ENCODE measurements at places on chromosomes 2 and 18.
A peak's percentile ranks its signal among the peaks of the same experiment; 100 is the strongest.

DNA sequence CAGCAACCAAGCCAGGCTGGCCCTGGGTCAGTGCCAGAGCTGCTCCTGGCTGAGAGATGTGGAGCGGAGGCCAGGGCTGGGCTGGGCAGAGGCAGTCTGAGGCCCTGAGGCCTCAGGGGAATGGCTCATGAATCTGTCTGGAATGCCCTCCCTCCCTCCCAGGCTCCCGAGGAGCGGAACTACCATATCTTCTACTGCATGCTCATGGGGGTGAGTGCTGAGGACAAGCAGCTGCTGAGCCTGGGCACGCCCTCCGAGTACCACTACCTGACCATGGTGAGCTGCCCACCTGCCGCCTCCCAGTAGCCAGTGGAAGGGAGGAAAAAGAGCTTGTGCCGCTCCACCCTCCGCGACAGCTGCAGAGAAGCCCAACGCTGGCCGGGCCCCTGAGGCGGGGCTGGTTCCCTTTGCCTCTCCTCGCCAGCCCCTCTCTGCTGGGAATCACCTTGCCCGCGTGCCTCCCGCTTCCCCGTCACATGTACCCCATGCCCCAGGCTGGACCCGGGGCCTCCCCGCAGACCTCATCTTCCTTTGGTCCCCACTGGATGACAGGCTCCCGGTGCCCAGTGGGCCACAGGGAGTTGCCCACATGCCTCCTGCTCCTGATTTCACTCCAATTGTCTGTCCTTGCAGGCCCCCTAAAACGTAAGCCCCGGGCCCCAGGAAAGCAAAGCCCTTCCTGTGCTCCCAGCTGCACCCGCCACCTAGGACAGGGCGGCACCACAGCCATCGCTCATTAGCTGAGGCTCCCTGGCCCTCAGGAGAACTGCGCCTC lies 41.1 kb downstream of the MYO7B start:
- H3K4me1 ChIP-seq: peaks cover 18% of the 10 kb centered on the region
- no peaks in the 10 kb centered on the region for H3K36me3 ChIP-seq
- peak overlapping the region; percentile 25 for H3K4me3 ChIP-seq
- H3K27me3 ChIP-seq: no peaks in the 10 kb centered on the region

DNA sequence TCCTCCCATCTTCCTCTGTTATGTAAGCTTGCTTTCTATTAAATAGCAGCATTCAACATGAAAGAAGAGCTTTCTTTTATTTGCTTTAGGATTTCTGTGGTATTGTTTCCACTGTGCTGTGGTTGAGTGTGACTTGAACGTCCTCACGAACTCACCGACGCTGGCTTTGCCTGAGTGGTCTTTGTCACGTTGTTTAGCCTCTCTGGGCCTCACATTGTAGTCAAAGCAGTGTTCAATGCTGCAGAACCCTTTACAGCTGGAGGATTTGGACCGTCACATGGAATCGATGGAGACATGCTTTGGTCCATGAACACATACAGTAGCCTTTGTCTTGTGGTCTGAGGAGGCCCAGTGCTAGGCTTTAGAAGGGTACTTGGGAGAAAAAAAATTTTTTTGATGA lies 66.3 kb downstream of the TANC1 start:
- no peak overlapping the region for H3K4me3 ChIP-seq
- H3K27ac ChIP-seq: no peak overlapping the region
- no peaks in the 10 kb centered on the region for H3K36me3 ChIP-seq
- no peak for DNase-seq

- no peak overlapping the region for H3K4me3 ChIP-seq
- peak overlapping the region; percentile 89 for H3K27ac ChIP-seq
- H3K27me3 ChIP-seq: no peaks in the 10 kb centered on the region
- H3K4me1 ChIP-seq: peaks cover 3% of the 10 kb centered on the region
- no peak for DNase-seq
- peaks cover 38% of the 10 kb centered on the region for H3K36me3 ChIP-seq
Observed at GRCh38 chr2:33298233-33298632, 178.2 kb upstream of the RASGRP3 start.

GRCh38 chr2:144580521-144581161 lies 60.7 kb upstream of the ZEB2 start:
- no peak overlapping the region for H3K4me3 ChIP-seq
- no peak for DNase-seq
- H3K27me3 ChIP-seq: no peaks in the 10 kb centered on the region
- no peak overlapping the region for H3K27ac ChIP-seq
- H3K36me3 ChIP-seq: no peaks in the 10 kb centered on the region
- no peaks in the 10 kb centered on the region for H3K4me1 ChIP-seq

GRCh38 chr2:196054631-196055030 lies 14.0 kb downstream of the DNAH7 start:
- no peak overlapping the region for H3K4me3 ChIP-seq
- H3K27ac ChIP-seq: no peak overlapping the region
- H3K27me3 ChIP-seq: no peaks in the 10 kb centered on the region
- H3K4me1 ChIP-seq: no peaks in the 10 kb centered on the region
- H3K36me3 ChIP-seq: no peaks in the 10 kb centered on the region

DNA sequence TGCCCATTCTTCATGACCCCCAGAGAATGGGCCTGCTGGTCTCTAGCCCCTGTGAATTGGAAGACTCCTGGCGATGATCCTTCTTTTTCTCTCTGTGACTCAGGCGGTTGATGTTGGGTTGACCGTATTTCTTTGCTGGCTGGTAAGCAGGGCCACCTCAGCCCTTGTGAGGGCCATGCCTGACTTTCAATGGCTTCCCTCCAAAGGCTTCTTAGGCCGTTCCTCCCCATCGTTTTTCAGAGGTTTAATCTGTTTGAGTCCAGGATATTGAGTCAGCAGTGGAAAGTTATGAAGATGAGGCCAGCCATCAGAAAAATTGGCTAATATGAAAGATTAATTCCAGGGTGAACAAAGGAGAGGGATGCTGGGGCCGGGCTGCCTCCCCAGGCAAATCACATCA lies 13.6 kb downstream of the HPCAL1 start:
- no peak for DNase-seq
- no peaks in the 10 kb centered on the region for H3K36me3 ChIP-seq
- H3K27ac ChIP-seq: no peak overlapping the region
- H3K27me3 ChIP-seq: no peaks in the 10 kb centered on the region
- no peaks in the 10 kb centered on the region for H3K4me1 ChIP-seq

GRCh38 chr2:102114290-102114721 lies 28.2 kb upstream of the IL1R1 start:
- H3K4me1 ChIP-seq: no peaks in the 10 kb centered on the region
- H3K27me3 ChIP-seq: no peaks in the 10 kb centered on the region
- no peak overlapping the region for H3K4me3 ChIP-seq
- no peak overlapping the region for H3K27ac ChIP-seq
- DNase-seq: no peak
- H3K36me3 ChIP-seq: no peaks in the 10 kb centered on the region

DNA sequence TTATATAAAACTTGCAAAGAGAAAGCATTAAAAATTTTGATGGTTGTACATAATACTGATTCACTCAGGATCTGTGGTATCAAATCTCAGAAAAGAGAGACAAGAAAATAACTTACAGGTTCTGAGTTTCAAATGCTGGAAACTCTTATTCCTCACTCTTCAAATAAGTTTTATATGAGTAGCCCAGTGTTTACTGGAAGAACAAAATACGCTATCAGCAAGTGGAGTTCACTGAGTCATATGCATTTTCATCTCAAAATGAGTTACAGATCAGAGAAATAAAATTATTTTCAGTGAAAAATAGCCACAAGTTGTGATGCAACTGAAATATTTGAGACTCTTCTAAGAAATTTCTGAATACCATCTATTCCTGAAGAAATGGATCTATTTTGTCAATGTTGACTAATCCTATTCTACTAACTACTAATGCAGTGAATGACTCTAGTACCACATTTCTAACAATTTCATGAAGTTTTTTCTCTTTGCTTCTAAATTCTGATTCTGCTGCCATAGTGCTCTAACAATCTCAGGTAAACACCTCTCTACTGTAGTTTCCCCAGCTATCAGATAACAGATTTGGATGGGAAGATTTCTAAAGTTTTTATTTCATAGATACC lies 391.7 kb downstream of the ZEB2 start:
- no peaks in the 10 kb centered on the region for H3K27me3 ChIP-seq
- no peak for DNase-seq
- no peaks in the 10 kb centered on the region for H3K36me3 ChIP-seq
- H3K4me1 ChIP-seq: no peaks in the 10 kb centered on the region
- no peak overlapping the region for H3K27ac ChIP-seq
- H3K4me3 ChIP-seq: no peak overlapping the region

DNA sequence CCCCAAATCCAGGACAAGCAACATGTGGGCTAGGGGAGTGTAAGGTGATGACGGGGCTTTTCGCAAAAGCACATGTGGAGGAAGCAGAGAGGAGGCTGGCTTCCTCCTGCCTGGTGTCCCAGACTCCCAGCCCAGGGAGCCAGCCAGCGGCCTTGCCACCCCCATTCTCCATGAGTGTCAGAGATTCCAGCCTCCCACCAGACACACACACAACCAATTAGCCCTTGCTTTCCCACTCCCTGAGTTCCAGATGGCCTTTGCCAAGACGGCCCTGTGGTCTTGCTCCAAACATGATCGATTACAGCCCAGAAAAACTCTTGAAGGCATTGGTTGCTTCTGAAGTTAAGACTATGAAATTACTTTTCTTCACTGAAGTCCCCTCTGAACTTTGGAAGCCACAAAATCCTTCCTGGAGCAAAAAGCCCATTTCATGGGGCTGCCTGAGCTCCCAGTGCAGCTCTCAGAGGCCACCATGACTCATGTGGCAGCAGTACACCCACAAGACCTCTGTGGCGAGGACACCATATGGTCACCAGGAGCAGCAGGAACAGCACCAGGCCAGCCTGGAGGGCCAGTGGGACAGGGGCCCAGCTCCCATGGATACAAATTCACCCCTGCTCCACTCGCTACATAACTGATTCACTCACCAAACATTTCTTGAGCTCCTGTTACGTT lies 69.1 kb upstream of the PID1 start:
- no peak overlapping the region for H3K27ac ChIP-seq
- H3K36me3 ChIP-seq: no peaks in the 10 kb centered on the region
- no peak for DNase-seq

DNA sequence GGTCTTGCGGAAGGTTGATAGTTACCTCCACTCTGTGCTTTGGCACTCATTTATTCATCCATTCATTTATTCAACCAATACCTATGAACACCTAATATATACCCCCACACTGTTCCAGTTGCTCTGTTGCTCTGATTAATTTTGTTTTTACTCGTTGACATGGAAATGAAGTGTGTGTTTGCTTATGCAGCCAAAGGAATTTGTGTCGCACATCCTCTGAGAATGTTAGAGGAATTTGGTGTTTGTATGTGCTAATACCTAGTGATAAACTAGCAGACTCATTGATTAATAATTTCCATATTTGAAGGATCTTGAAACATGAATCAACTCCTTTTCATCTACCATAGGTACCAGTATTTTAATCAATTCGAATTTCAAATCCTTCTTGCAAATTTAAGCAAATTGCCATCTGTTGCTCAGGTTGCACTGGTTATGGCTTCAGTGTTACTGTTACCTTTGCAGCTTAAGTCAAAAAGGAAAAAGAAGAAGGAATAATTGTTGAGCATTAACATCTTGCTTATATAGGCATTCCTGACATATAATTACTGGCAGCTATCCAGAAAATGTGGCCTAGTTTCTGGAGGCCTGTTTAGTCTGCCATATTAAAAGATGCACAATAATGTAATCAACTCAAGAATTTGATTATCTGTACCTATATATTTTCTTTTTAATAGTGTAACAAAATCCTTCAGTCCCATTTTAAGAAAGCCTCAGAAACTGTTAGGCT lies 25.7 kb upstream of the CRIM1 start:
- H3K27ac ChIP-seq: no peak overlapping the region
- no peaks in the 10 kb centered on the region for H3K36me3 ChIP-seq
- H3K4me3 ChIP-seq: no peak overlapping the region
- H3K4me1 ChIP-seq: no peaks in the 10 kb centered on the region

- no peak overlapping the region for H3K4me3 ChIP-seq
- no peaks in the 10 kb centered on the region for H3K4me1 ChIP-seq
- peaks cover 15% of the 10 kb centered on the region for H3K36me3 ChIP-seq
- H3K27ac ChIP-seq: no peak overlapping the region
Observed at GRCh38 chr18:79117385-79117784, 48.2 kb downstream of the ATP9B start.

DNA sequence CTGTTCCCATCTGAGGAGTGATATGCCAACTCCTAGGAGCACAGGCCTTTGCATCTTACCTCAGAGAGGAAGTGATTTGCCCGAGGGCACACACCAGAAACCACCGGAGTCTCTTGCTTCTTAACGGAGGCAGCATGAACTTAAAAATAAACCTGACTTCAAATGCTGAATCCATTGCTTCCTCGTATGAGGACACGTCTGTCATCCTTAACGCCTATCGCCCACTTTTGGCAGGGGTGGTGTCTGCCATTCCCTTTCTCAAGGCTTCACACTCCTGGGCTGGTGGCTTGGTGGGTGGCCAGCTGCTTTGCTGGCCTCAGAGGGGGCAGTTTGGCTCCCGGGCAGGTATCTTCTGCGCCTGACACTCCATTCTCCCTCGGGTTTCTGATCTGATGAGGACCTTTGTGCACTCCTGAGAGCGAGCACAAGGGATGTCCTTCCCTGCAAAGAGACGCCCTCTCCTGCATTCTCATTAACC lies 1.1 kb upstream of the PREB start:
- peaks cover 22% of the 10 kb centered on the region for H3K36me3 ChIP-seq
- no peaks in the 10 kb centered on the region for H3K27me3 ChIP-seq
- no peak for DNase-seq
- peaks cover 20% of the 10 kb centered on the region for H3K4me1 ChIP-seq

- no peak overlapping the region for H3K27ac ChIP-seq
- DNase-seq: no peak
- no peaks in the 10 kb centered on the region for H3K27me3 ChIP-seq
- no peaks in the 10 kb centered on the region for H3K4me1 ChIP-seq
Observed at GRCh38 chr2:181241797-181242196, 215.4 kb upstream of the ITGA4 start.

DNA sequence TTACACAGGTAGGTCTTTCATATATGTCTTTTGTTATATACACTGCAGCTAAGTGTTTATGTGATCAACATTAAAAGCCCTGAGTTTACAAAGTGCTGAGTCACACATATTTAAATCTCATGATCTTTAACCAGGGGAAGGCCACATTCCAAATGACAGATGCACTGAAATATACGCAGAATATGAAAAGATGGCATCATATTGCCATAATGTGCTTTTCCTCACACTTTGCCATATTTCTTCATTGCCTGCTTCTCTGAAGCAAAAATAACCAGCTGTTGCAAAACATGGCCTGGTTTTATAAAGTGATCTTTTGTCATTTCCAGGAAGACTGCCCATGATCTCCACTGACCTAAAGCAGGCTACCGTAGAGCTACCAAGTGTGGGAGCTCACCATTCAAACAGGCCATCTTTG lies 93.5 kb upstream of the MAPRE2 start:
- H3K36me3 ChIP-seq: no peaks in the 10 kb centered on the region
- no peaks in the 10 kb centered on the region for H3K27me3 ChIP-seq
- H3K4me1 ChIP-seq: peaks cover 26% of the 10 kb centered on the region
- H3K4me3 ChIP-seq: no peak overlapping the region
- no peak overlapping the region for H3K27ac ChIP-seq
- DNase-seq: no peak
